ENCODE measurements at places on chromosomes 16 and 17.

GRCh38 chr16:30121741-30122571 is 1.1 kb downstream of the MAPK3 start:
- no peak for DNase-seq

DNA sequence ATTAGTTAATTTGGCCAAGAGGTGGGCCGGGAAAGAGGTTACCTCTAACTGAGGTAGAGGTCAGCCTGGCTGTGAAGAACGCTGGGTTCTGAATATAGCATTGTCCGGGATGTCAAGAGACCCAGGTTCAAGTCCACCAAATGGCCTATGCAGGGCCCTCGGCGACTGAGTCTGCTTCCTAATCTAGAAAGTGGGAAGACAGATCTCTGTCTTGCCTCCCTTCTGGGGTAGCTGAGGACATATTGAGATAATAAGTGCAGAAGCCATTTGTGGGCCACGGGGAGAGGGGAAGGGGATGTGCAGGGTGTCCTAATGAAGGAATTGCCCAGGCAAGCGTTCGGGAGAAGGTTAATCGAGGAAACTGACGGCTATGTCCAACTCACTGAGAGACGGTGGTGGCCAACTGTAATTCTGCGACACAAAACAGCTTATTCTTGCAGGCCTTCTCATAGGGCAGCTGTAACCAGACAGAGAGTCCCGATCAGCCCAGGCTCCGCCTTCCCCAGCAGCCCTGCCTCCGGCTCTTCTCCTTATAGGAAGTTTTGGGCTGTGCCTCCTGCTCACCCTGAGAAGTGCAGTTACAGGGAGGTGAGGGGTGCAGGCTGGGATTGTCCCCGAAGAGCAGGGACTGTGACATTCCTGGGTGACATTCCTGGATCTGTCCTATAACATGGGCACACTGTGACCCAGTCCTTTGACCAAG is 15.9 kb downstream of the HASPIN start:
- no peak for DNase-seq

DNA sequence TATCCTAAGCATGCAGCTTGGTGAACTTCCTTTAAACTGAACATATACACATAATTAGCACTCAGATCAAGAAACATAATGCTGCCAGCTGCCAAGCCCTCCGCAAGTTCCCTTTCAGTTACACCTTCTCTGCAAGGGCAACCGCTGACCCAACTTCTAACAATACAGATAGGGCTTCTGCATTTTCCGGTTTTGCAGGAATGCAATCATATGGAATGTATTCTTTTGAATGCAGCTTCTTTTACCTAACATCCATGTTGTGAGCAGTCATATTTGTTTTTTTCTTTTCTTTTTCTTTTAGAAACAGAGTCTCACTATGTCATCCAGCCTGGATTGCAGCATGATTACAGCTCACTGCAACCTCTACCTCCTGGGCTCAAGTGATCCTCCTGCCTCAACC is 110.7 kb downstream of the GSG1L start:
- no peak for DNase-seq

DNA sequence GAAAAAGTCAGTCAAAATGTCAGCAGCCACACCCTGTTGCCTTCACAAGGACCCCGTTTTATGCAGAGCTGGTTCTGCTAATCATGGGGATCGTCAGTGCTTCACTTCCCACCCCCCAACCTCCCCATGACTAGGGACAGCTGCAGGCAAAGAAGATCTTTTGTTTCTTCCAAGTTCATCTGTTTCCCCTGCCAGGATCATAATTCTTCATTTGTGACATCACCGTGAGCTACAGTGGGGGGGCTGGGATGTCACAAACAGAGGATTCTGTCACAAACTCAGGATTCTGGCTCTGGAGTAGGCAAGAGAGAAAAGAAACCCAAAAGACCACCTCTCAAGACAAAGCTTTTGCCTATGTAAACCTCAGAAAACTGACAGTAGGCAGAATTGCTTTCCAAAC is 24.7 kb downstream of the DNAJC7 start:
- DNase-seq: no peak

GRCh38 chr16:50627419-50627818 is 53.7 kb downstream of the SNX20 start:
- DNase-seq: no peak

DNA sequence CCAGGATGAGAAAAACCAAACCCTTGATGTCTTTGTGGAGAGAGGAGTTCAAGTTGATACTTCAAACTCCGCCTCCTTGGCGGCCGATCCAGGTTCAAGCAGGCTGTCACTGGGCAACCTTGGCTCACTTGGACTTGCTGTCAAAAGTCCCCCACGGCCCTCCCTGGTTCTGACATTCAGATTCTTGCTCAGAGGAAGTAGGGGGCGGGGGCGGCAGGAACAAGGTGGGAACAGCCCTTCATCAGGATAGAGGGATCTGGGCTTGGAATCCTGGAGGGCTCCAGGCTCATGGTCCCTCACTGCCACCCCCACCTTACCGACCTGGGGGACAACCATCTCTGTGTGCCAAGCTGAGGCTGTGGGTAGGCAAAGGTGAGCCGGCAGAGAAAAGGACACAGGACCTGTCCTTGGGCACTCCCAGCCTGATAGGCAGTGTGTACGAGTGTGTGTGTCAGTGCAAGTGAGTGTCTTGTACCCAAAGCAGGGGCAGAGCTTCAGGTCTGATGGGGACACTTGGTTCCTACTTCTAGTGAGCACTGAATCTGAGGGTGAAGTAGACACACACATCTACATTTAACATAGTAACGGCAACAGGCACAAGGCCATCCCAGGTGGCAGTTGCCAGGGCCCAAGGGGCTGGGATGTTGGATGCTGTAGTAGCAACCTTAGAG is 6.6 kb upstream of the TSPOAP1 start:
- no peak for DNase-seq

GRCh38 chr16:88779406-88780141 is 5.4 kb downstream of the PIEZO1 start:
- DNase-seq: no peak

GRCh38 chr16:75038036-75038858 is 39.4 kb downstream of the ZNRF1 start:
- no peak for DNase-seq

GRCh38 chr17:14359163-14360020 is 58.5 kb downstream of the HS3ST3B1 start:
- DNase-seq: no peak

DNA sequence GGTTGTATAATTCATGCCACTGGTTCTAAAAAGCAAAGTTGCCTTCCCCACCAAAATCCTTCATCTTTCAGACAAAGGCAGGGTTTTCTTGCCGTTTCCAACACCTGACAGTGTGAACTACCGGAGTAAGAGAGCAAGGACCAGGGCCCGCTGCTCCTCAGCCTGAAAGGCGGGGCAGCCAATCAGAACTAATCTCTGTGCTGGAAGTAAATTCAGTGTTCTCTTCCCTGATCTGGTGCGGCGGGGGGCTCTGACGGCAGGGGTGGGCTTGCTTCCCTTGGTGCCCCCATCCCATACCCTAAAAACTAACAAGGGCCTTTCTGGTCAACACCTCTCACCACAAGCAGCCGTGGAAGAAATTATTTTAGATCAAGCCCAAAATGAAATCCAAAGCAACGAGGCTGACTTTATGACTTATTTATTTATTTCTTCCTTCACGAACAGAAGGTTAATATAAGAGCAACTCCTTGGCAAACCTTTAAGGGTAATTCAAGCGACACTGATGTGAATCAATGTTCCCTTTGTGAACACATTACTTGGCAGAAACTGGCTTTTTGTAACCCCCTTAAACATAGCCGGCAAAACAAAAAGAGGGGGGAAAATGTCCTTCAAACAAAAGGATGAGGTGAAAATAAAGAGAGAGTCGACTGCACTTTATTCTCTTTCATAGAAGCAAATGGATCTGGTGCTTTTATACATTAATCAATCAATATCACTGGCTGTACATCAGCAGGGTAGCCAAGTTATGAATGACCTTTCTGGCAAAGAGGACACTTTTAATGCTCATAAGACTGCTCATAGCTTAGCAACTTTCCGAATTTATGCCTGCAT is 189.9 kb downstream of the ZFHX3 start:
- no peak for DNase-seq

DNA sequence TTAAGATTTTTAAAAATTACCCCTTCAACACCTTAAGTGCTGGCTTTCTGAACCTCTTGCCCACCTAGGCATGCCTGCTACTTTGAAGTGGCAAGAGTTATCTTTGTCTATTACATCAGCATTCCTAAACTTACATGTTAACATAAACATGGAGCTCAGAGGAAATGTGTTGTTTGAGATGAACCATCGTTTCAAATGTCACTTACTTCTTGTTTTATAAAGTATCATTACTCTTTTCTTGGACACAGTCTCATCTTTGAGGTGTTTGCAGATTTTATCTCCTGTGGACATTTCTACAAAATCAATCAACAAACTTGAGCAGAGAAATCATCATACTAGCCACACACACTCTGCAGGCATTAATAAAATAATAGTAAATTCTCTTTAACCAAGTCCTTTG is 184.9 kb downstream of the WWOX start:
- no peak for DNase-seq

GRCh38 chr17:13395862-13396261 is 205.9 kb downstream of the HS3ST3A1 start:
- DNase-seq: no peak

DNA sequence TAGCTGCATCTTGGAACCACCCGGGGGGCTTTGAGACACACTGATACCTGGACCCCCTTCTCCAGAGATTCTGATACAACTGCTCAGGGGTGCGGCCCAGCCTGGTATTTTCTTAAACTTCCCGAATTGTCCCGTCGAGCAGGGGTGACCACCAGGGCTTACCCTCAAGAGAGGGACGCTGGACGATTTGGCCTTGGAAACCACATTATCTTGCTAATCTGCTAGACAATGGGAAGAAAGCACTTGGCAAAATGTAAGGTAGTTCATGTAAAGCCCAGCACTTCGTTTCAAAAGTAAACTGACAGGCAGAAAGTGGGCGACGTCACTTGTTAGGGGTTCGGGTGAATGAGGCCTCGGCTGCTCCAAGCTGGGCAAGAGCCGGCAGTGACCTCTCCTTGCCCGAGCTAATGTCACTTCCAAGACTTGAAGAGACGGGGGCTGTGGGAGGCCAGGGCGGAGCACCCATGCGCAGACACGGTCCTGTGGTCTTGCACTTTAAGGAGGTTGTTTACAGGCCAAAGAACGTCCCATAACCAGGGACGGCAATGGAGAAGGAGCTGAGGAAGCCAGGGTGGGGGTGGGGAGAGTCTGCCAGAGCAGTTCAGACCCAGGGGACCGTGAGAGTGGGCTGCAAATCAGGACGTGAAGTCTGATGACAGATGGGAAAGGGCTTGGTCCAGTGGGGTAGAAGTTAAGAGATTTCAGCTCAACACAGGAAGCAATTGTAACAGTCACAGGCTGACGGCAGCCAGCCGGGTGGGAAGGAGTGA is 152.7 kb upstream of the GSE1 start:
- no peak for DNase-seq

DNA sequence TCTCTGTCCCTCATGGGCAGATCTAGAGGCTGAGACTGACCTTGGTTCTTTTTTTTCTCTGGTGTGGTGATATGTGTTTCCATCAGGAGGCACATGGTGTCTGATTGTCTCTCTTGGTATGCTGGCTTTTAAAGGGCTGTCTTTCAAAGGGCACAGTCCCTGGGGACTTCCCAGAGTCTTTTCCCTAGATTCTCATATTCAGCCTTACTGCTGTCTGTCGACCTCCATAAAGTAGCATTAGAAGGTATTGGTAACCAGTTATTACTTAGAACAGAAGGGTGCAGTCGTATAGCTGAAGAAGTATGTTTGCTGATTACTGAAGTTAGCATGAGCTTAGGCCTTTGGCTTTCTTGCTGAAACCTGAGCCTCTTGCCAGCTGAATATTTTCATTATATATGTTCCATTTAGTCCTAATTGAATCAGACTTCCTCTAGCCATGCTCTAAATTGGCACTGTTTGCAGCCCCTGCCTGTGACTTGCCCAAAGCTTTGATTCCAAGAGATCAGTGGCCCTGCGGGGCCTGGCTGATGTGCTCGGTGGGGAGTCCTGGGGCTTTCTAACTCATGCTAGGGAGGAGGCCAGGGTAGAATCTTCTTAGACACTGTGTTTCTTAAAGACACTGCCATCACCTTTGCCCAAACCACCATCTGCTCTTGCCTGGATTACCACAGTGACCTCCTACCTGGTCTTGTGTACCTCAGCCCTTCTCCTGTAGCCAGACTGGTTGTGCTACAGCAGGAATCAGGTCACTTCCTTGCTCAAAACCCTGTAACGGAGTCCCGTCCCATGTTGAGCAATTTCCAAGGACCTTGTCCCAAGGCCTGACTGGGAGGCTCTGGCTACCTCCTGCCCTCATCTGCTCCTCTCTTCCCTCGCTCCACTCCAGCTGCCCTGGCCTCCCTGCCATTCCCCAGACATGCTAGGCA is 71.5 kb downstream of the WWP2 start:
- no peak for DNase-seq

- no peak for DNase-seq
These were observed 1.8 kb upstream of the C1QTNF8 start for GRCh38 chr16:1097800-1098199.

DNA sequence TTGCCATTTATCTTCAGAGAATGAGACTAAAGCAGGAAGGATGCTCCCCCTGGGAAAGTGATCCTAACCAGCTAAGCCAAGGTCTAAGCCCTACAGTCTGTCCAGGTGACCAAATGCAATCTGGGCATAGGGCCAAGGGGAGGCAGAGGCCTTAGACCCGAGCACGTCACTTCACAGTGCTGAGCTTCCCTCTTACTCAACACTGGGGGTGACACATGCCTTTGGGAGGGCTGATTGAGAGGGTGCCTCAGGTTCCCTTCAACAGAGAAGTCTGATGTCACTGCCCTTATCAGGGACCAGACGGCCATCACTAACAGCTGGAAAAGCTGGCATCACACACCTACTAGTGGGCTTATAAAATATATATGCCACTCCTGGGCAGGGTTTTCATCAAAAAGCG is 4.0 kb downstream of the CIAO2B start:
- no peak for DNase-seq

GRCh38 chr17:43341715-43342588 is 56.8 kb upstream of the ARL4D start:
- no peak for DNase-seq

DNA sequence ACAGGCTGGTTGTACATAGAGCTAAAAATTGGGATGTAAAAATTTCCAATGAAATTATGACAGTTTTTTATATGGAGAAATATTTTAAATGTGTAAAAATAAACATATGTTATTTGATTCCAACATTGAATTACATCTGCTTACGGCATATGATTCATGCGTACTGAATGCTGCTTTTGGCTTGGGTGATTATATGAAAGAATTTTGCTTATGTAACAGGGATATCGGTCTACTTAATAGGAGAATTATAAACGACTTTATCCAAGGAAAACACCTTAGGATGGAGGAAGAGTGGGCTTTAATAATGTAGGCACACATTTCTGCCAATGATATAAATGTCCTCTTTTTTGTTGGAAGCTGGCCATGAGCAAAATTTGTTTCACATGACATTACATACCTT is 197.3 kb upstream of the GOT2 start:
- DNase-seq: no peak

- DNase-seq: no peak
These were observed 18.6 kb downstream of the CREBBP start for GRCh38 chr16:3861808-3862451.

DNA sequence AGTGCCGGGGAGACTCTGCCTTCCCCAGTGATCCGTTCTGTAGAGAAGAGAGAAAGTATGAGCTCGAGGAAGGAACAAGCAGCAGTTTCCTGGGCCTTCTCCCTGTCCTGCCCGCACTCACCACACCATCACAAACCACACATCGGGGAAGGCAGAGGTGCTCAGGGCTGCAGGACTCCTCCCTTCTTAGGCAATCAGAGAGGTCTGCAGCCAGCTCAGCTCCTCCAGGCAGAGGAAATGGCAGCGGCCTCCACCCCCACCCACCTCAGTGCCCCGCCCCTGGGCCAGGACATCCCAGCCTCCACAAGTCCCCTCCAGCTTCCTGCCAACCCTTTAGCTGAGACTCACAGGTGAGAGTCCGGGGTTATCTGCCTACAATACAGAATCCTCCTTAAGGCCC is 2.0 kb downstream of the ZNF319 start:
- no peak for DNase-seq
